ENCODE measurements at places on chromosomes 12 and 14. TPM values are rescaled to one million over a fixed set of nuclear protein-coding genes. Genes with fewer than 3 reads are reported as not detected.
A peak's percentile ranks its signal among the peaks of the same experiment; 100 is the strongest.

Gene NOVA1
- total RNA-seq, result 1.1 TPM

Gene B3GNT4
- total RNA-seq, result 1.0 TPM

Gene NGB
- total RNA-seq, result not detected

Gene NT5DC3
- 26.2 TPM for total RNA-seq

Gene FGF6
- total RNA-seq, result not detected

DNA sequence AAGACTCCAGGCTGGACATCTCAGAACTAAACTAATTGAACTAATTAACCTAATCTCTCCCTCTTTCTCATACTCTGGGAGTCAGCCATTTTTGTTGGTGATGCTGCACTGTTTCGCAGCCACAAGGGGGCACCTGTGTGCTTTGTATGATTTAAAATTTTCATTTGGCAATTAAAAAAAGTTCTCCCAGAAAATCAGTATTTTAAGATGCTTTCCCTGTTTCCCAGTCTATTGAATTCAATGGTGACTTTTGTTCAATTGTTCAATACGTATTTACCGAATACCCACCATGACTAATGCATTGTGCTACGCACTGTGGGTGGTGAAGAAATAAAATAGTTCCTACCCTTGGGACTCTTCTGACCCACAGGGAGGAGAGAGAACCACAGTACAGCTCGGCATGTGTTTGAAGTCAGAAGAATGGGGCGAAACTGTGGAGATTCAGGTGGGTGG, 63.7 kb downstream of the ZNF664 start:
- H3K4me3 ChIP-seq, result no peak overlapping the region
- peak overlapping the region; percentile 42 for H3K27ac ChIP-seq
- DNase-seq, result no peak
- H3K36me3 ChIP-seq, result no peaks in the 10 kb centered on the region

DNA sequence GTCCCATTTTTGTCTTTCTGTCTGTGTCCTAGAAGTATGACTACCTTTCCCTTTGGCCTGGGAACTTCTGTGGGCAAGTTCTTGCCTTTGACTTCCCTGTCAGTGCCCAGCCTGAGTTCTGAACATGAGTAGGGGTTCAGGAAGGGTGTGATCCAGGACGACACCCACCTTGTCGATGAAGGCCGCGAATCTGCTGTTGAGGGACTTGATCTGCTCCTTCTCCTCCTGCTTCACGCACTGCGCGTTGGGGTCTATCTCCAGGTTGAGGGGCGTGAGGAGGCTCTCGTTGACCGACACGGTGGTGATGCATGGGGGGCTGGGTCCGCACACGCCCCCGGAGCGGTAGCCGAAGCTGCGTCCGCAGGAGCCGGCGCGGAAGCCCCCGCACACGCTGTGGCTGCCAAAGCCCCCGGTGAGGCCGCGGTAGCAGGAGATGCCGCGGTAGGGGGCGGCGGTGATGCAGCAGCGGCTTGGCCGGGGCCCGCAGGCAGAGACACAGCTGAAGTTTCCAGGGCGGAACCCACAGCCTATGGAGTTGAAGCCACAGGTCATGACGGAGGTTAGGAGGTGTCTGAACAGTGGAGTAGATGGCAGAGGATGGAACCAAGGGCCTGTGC, at the start of gene KRT83:
TSS of gene KRT83 (minus strand) at position 615 of the 617 bp plus-strand sequence. CDS start at position 552, 63 bp downstream.
- peaks cover 1% of the 10 kb centered on the region for H3K36me3 ChIP-seq
- no peaks in the 10 kb centered on the region for H3K4me1 ChIP-seq
- H3K27ac ChIP-seq, result no peak within 1 kb of the TSS
- peak; percentile 61 for DNase-seq
- peaks cover 41% of the 10 kb centered on the region for H3K27me3 ChIP-seq

GRCh38 chr12:113844495-113845210, 121.5 kb downstream of the RBM19 start:
- H3K4me3 ChIP-seq, result no peak overlapping the region
- no peaks in the 10 kb centered on the region for H3K4me1 ChIP-seq
- no peak for DNase-seq
- H3K36me3 ChIP-seq, result peaks cover 11% of the 10 kb centered on the region
- no peak overlapping the region for H3K27ac ChIP-seq

GRCh38 chr12:126107659-126108058, 1042.4 kb downstream of the AACS start:
- no peak overlapping the region for H3K27ac ChIP-seq
- no peak overlapping the region for H3K4me3 ChIP-seq
- no peak for DNase-seq
- H3K4me1 ChIP-seq, result no peaks in the 10 kb centered on the region
- H3K36me3 ChIP-seq, result no peaks in the 10 kb centered on the region

GRCh38 chr14:84857571-84857970, 672.4 kb upstream of the FLRT2 start:
- H3K4me1 ChIP-seq, result no peaks in the 10 kb centered on the region
- H3K4me3 ChIP-seq, result no peak overlapping the region
- H3K27ac ChIP-seq, result no peak overlapping the region
- DNase-seq, result no peak
- H3K36me3 ChIP-seq, result no peaks in the 10 kb centered on the region
- no peaks in the 10 kb centered on the region for H3K27me3 ChIP-seq

- peak; percentile 97 for DNase-seq
- H3K4me1 ChIP-seq, result peaks cover 52% of the 10 kb centered on the region
- H3K36me3 ChIP-seq, result peaks cover 15% of the 10 kb centered on the region
- H3K4me3 ChIP-seq, result peak overlapping the region; percentile 94
These were observed 487 bp downstream of the TINF2 start for GRCh38 chr14:24241829-24242443.

GRCh38 chr14:100472094-100472455, 115.1 kb downstream of the BEGAIN start:
- peaks cover 51% of the 10 kb centered on the region for H3K4me1 ChIP-seq
- no peaks in the 10 kb centered on the region for H3K27me3 ChIP-seq
- H3K4me3 ChIP-seq, result no peak overlapping the region
- DNase-seq, result no peak
- peaks cover 6% of the 10 kb centered on the region for H3K36me3 ChIP-seq

DNA sequence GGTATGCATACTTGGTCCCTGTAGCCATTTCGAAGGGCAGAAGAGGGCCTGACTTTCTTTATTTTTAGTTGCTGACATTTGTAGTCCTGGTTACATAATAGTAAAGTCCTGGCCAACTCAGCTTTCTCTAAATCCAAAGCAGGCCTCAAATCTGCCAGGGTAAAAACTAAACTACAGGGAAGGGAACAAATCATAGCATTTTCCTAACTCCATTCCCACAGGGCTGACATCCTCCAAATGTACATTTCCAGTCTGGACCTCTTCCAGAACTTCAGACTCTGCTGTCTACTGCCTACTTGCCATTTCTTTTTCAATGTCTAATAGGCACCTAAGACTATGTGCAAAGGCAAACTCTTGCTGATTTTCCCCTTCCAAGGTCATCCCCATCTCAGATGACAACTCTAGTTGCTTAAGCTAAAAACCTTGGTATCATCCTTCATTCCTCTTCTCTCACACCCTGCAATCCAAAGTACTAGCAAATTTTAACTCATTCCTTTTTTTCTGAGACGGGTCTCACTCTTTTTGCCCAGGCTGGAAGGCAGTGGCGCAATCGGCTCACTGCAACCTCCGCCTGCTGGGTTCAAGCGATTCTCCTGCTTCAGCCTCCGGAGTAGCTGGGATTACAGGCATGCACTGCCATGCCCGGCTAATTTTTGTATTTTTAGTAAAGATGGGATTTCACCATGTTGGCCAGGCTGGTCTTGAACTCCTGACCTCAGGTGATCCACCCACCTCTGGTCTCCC, 2.0 kb downstream of the DDIT3 start:
- H3K4me1 ChIP-seq, result peaks cover 56% of the 10 kb centered on the region
- H3K27me3 ChIP-seq, result no peaks in the 10 kb centered on the region

- no peak for DNase-seq
- H3K27ac ChIP-seq, result peak overlapping the region; percentile 90
- H3K4me1 ChIP-seq, result peaks cover 57% of the 10 kb centered on the region
These were observed 55.7 kb upstream of the FRMD6 start for GRCh38 chr14:51595881-51596455.

GRCh38 chr14:103450416-103450815, 65.2 kb downstream of the MARK3 start:
- H3K27ac ChIP-seq, result no peak overlapping the region
- no peaks in the 10 kb centered on the region for H3K27me3 ChIP-seq
- no peak for DNase-seq
- H3K36me3 ChIP-seq, result peaks cover 4% of the 10 kb centered on the region
- H3K4me1 ChIP-seq, result peaks cover 35% of the 10 kb centered on the region

GRCh38 chr12:86349196-86349595, 93.0 kb upstream of the MGAT4C start:
- peaks cover 2% of the 10 kb centered on the region for H3K4me1 ChIP-seq
- no peaks in the 10 kb centered on the region for H3K27me3 ChIP-seq
- no peaks in the 10 kb centered on the region for H3K36me3 ChIP-seq
- H3K27ac ChIP-seq, result no peak overlapping the region
- no peak overlapping the region for H3K4me3 ChIP-seq

DNA sequence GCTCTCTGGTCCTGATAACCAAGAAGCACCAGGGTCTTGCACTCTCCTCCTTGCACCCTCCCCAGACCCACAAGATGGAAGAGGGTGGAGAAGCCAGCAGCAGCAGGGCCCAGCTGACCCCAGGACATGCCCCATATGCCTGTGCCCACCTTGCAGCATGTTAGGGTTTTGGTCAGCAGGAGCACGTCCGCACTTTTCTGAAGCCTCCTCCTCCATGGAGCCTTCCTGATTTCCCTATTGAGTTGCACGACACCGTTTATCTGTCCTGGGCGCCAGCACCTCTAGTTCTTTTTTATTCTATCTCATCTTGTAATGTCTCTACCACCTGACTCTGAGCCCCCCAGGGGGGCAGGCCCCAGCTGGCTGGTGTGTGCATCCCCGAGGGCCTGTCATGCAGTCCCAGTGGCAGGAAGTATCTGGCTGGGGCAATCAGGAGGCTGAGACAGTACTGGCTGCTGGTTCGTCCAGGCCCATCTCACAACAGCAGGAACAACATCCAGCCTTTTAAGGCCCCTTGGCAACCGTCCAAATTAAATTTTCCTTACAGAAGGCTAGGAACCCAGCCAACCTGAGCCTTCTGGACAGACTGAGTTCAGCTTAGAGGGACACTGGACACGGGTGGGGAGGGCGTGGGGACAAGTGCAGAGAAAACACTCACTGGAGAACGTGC, 39.6 kb downstream of the CCDC85C start:
- peaks cover 1% of the 10 kb centered on the region for H3K36me3 ChIP-seq
- H3K27ac ChIP-seq, result peak overlapping the region; percentile 29
- no peak for DNase-seq

DNA sequence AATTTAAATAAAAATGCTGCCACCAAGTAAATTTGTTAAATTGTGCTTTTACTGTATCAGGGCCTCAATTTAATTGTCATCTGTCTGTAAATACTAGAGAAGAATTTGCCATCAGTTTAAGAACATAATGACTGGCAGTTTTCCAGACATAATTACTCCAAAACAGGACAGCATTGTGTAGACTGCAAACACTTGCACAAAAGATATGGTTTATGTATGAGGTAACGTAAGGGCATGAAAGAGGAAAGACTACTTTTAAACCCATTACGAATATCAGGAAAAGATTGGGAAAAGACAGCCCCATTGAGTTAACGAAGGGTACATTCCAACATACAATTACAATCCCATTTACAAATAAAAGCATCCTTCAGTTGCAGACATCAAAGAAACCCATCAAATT, 59.8 kb upstream of the KRR1 start:
- H3K4me1 ChIP-seq, result peaks cover 12% of the 10 kb centered on the region
- H3K27me3 ChIP-seq, result no peaks in the 10 kb centered on the region
- DNase-seq, result no peak

DNA sequence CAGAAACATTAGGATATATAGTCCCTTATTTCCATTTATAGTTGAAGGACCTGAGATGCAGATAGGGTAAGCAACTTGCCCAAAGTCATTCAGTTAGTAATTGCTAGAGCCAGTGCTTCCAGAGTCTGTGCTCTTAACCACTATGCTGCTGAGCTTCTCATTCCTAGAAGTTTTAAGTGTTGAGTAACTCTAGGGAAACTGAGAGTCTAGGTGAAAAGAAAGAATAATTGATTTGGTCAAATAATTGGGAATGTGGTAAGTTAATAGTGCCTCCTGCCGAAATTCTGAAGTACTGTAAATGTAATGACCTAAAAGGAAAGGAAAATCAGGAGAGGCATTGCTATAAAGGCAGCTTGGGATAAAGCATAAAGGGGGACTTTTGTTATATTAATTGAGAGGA, 14.1 kb downstream of the PYROXD1 start:
- H3K4me1 ChIP-seq, result peaks cover 3% of the 10 kb centered on the region
- peaks cover 11% of the 10 kb centered on the region for H3K36me3 ChIP-seq
- H3K4me3 ChIP-seq, result no peak overlapping the region

DNA sequence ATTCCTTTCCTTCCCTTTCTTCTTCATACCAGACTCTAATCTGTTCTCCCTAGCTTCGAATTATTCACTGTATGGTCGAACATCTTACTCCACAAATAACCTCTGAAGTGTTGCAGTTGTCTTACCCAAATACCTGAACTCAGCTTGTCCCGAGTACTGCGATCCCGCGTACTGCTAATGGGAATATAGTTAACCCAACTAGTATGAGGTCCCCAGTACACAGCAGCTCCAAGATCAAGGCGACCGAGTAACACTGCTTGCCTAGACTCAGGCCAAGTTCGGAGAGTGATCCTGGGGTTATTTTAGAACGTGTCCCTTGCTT, 462 bp upstream of the ETNK1 start:
- H3K27me3 ChIP-seq, result no peaks in the 10 kb centered on the region
- DNase-seq, result no peak
- peaks cover 40% of the 10 kb centered on the region for H3K4me1 ChIP-seq

DNA sequence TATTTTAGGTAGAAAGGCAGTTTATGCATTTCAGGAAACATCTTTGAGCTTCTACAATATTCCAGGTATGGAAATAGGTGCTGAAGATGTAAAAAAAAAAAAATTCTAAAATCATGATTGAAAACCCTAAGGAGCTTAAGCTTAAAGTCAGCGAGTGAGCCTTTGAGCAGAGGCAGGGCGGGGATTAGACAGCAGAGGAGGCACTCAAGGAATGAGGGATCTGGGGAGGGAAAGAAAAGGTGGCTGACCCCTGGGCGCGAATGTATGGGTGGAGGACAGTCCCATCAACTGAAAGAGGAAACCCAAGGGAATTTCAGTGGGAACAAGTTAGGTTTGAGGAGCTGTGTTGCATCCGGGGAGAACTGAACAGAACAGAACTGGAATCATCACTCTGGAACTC, 6.4 kb upstream of the PTMS start:
- DNase-seq, result no peak
- peak overlapping the region; percentile 9 for H3K27ac ChIP-seq
- no peak overlapping the region for H3K4me3 ChIP-seq
- no peaks in the 10 kb centered on the region for H3K36me3 ChIP-seq
- H3K4me1 ChIP-seq, result peaks cover 25% of the 10 kb centered on the region
- no peaks in the 10 kb centered on the region for H3K27me3 ChIP-seq
